T-helper 2 cell (primary cell): ENCODE measurements at places on chromosomes 13 and 19.

DNA sequence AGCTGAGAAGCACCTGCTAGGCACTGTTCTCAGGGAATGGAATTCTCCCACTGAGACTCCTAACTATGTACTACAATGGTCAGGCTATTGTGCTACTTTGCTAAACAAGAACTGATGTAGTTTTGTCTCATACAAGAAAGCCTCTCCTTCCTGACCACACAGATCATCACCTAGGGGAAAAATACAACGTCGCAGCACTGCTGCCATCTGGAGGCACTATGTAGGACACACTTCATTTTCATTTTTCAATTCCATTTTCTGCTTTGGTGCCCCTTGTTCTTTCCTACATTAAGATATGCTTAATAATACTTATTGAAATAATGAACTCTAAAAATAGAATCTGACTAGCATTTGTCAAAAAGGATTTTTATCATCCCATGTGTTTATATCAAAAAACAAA, 21.1 kb downstream of the PROSER1 start:
- no peak for DNase-seq

- DNase-seq = no peak
These were observed 366.4 kb upstream of the SPRY2 start for GRCh38 chr13:80707000-80707983.

- DNase-seq = no peak
These were observed 303.5 kb downstream of the TBC1D4 start for GRCh38 chr13:75178436-75178835.

- no peak for DNase-seq
These were observed 21.8 kb downstream of the PROSER1 start for GRCh38 chr13:39016087-39016486.

DNA sequence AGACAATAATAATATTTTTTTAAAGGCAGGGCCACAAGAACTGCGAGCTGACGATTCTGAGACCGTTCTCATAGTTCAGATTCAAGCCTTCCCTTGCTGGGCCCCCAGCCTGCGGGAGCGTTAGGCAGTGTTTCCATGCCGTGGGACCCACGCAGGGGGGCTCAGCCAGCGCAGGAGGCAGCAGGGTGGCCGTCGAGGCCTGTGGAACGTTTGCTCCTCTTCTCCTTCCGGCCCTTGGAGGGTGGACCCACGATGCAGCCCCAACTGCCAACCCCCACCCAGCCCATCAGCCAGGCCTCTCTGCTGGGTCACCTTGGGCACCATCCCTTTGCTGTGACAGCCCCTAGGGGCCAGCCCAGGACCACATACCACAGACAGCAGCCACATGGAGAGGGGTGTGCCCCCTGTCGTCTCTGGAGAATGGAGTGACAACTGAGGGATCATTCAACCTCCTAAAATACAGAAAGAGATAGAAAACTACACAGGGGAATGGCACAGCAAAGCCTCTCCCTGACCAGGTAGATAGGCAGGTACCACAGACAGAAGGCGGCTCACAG, 46.8 kb downstream of the PDCD5 start:
- no peak for DNase-seq

DNA sequence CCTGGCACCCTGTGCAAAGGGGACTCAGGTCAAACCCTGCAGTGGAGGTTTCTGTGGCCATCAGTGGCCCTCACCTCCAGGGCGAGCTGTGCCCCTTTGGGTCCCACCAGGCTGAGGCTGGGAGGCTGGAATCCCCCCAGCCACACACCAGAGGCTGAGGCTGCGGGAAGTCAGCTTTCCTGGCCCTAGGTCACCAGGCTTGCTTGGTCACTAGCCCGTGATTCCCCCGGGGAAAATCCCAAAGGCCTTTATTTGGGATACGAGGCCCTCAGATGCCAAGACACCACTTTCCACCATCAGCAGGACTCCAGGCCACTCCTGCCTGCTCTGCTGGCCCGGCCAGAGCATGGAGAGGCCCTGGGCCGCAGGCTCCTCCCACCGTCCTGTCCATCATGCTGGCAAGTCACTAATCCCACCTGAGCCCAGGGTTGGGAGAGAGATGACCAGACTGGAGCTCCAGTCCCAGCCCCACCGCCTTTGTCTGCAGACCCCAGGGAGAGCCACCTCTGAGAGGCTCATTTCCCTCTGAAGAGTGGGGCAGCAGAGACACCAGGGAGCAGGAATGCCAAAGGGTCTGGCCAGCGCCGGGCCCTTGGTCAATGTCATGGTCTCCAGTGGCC, 4.7 kb downstream of the NKPD1 start:
- no peak for DNase-seq
